EH (cell line): ENCODE measurements at places on chromosomes 5 and 9.
A peak's percentile ranks its signal among the peaks of the same experiment; 100 is the strongest.

DNA sequence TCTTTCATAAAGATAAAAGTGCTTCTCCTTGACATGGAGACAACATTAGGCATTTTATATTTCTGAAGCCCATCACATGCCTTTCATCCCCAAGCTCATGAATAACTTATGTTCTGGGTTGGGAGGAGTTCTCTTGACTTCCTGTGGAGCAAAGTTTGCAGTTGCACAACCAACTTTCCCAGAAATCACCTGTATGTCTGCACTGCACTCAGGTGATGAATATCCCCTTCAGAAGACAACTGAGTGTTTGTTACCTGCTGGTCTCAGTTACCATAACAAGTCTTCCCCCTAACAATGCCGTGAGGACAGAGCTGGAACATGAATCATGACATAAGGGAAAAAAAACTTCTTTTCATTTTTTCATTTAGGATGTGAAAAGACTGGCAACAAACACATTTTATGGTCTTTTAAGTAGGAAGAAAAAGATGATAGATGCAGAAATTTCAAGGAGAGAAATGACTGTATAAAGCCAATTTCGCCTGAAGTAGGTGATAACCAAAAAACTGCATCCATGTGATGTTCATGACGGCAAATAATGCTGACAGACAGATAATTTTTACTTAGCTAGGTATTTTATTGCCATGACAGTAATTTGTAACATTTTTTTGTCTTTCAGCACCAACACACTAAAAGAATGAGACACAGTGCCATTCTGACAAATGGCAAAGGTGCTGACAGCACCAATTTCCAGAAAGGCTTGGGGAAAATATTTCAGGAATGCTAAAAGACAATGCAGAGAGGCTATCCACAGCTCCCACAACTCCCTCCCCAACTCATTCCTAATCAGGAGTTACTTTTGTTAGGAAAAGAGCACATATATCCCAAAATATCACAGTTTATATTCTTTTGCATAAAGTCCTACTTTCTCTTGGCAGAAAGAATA, 656.3 kb downstream of the PRELID2 start:
- DNase-seq, result peak; percentile 59

GRCh38 chr9:109319017-109319625, 1.7 kb downstream of the EPB41L4B start:
- DNase-seq, result no peak

DNA sequence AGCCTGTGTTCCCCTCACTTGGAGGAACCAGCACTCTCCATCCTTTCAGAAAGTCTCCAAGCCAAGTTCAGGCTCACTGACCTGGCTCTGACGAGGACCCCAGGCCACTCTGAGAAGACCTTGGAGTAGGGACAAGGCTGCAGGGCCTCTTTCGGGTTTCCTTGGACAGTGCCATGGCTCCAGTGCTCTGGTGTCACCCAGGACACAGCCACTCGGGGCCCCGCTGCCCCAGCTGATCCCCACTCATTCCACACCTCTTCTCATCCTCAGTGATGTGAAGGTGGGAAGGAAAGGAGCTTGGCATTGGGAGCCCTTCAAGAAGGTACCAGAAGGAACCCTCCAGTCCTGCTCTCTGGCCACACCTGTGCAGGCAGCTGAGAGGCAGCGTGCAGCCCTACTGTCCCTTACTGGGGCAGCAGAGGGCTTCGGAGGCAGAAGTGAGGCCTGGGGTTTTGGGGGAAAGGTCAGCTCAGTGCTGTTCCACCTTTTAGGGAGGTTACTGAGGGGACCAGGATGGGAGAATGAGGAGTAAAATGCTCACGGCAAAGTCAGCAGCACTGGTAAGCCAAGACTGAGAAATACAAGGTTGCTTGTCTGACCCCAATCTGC, 4.7 kb upstream of the NUP214 start:
- no peak for DNase-seq

DNA sequence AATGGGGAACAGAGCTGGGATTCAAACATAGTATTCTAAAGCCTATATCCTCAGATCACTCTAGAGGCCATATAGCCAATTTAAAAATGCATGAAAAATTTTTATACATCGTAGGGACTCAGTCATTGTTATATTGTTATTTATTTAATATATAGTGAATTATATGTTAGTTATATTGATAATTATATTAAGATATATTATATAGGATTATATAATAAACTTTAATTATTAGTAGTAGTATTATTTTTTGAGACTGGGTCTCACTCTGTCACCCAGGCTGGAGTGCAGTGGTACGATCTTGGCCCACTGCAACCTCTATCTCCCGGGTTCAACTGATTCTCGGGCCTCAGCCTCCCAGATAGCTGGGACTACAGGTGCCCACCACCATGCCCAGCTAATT, 65.7 kb upstream of the DPYSL3 start:
- DNase-seq, result no peak

GRCh38 chr5:93622240-93622885, 39.3 kb downstream of the NR2F1 start:
- DNase-seq, result peak; percentile 50

- DNase-seq, result no peak
Measured at GRCh38 chr9:119834064-119834620, 464.9 kb upstream of the BRINP1 start.

DNA sequence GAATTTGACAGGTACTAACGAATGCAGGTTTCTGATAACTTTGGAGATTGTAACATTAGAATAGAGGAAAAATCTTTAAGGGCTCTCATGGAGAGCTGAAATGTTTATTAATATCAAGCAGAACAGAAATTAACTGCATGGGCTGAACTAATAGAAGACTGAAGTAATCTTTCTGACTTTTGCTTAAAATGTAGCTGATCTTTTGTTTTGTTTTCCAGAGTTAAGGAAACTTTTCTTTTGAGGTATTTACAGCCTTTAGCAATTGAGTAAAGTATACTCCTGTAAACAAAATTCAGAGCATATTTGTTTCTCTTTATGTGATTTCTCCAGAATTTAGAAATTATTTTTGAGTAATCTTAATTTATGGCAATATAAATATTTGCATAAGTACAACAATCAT, 43.9 kb downstream of the SHC3 start:
- no peak for DNase-seq

DNA sequence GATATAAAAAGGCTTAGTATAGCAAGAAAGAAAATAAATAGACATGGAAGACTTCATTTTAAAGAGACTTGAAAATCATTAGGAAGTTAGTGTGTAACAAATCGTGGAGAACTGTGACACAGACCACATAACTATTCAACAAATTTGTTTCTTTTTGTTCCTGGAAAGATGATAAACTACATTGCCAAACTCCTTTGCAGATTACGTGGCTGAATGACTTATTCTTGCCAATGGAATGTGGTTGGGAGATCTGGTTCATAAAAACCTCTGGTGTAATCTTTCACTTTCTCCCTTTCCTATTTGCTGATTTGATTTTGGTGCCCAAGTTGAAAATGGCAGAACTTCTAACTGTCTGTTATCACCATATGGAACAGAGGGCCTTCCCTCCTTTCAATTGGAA, 328.9 kb upstream of the MEF2C start:
- peak; percentile 64 for DNase-seq

GRCh38 chr5:101942321-101942882, 353.7 kb downstream of the SLCO4C1 start:
- peak; percentile 24 for DNase-seq

GRCh38 chr9:130042406-130042884, 544 bp downstream of the FNBP1 start:
- DNase-seq, result peak; percentile 34

- DNase-seq, result no peak
Measured at GRCh38 chr5:141484310-141484640, 555 bp upstream of the PCDHGC4 start.

DNA sequence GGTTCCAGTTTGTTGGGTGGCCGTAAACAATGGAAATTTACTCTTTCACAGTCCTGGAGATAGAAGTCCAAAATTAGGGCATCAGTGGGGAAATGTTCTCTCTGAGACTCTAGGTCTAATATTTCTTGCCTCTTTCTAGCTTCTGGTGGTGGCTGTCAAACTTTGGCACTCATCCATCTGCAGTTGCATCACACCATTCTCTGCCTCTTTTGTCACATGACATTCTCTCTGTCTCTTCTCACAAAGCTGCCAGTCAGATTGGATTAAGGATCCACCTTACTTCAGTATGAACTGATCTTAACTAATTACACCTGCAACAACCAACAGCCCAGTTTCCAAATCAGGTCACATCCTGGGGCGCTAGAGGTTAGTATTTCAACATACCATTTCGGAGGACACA, 222.9 kb upstream of the FTMT start:
- peak; percentile 1 for DNase-seq

DNA sequence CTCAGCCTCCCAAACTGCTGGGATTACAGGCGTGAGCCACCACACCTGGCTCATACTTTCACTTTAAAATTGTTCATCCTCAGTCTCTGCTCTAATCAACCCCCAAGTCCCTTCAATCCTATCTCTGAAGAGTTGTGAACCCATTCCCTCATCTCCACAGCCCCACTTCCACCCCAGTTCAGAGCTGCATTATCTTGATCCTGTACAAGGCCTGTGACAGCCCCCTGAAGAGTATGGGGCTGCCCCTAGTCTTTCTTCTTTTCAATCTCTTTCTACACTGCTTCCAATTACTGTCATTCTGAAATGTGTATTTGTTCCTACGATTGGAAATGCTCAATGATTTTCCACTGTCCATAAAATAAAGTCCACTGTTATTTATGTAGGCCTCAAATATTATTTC, 588.3 kb downstream of the RAB3C start:
- DNase-seq, result no peak

DNA sequence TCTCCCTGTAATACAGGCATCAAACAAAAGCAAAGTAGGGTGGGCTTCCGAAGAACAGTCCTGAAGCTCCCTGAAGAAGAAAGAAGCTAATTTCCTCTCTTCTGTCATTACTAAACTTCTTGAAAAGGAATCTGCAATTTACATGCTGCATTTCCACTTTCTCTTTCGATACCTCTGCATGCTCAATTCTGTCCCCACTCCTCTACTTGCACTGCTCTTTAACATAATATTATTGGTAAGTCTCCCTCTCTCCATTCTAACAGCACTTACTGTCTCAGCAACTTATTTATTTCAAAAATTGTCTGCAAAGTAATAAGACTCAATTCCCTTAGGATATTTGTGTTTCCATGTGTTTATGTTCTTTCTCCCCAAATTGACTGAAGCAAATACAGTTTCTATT, 3.9 kb upstream of the PLPP1 start:
- DNase-seq, result no peak

DNA sequence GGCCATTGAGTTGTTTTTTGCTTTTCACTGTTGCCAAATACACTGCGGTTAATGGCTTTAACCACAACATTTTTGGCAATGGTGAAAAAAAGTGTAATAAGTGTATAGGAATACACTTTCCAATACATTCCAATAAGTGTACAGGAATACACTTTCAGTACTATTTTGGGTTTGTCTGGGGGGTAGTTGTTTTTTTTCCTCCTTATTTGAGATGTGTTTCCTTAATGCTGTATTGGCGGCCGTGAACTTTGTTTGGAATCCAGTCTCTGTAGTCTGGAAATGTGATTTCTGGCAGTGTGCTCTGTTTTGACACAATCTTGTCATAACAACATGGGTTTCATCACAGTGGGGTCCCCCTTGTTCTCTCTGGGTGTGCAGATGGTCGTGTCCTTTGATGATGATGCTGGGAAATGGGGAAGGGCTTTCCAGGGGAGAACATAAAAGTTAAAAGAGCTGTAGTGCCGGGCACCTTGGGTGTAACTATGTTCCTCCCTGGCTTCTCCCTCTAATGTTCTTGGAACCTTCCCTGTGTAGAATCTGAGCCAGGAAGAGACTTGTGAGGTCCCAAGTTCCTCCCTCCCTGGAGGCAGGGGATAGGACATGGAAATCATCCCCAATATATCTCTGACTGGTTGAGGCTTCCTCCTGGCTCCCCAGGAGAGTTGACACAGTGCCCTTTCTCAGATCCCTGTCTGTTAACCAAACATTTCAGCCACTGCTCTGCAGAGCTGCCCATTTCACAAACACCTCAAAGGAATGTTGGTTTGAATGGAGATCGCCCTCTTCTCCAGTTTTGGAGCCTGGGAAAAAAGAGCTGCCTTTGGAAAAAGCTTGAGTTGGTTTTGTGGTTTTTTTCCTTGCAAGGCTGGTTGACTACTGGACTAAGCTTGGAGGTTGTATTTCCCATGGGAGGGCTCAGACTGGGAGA, 44.8 kb downstream of the RCL1 start:
- DNase-seq, result peak; percentile 99

- no peak for DNase-seq
Measured at GRCh38 chr9:107650995-107651394, 161.4 kb upstream of the KLF4 start.

DNA sequence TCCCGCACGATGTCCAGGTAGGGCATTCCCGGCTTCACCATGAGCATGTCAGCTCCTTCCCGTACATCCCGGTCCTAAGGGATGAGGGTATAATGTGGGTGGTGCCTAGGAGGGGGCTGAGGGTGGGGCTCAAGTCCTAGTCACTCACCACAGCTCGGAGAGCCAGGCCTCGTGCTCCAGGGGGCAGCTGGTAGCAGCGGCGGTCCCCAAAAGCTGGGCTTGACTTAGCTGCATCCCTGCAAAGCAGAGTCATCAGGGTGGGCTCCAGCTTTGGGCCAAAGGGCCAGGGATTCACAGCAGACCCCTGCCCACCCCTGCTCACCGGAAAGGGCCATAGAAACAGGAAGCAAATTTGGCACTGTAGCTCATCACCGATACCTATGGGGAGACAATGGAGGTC, 11.6 kb downstream of the ALAD start:
- no peak for DNase-seq

DNA sequence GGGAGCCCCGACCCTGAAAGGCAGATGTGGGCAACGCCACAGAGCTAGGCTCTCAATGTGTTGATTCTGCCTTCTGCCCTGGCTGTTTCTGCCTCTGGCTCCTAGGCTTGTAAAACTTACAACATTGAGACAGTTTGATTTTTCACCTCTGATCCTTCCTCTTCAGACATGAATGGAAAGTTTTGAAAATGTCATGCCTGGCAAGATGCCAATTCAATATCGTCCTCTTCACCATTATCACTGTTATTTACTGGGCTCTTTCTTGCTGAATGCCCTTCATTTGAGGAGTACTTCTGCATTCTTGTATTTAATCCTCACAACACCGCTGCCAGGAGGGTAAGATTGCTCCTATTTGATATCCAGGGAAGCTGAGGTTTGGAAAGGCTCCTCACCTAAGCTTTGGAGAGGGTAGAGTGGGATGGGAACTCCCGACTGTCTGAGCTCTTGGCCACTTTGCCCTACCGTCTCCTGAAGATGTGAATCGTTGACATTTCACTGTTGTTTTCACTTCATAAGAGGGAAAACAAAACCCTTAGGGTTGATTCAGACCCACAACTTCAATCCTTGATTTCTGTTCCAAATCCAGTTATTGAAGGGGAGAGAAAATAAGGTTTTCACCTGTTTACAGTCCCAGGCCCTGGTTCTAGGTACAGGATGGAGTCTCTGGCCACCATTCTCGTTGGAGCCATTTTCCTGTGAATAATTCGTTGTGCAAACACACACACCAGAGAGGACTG, 12.7 kb upstream of the FGF1 start:
- no peak for DNase-seq

- no peak for DNase-seq
Measured at GRCh38 chr9:93582115-93582514, 5.7 kb downstream of the PHF2 start.

GRCh38 chr5:153267506-153267905, 223.0 kb upstream of the GRIA1 start:
- no peak for DNase-seq

- no peak for DNase-seq
Measured at GRCh38 chr5:55021410-55021809, 2.6 kb upstream of the GZMK start.

- DNase-seq, result no peak
Measured at GRCh38 chr5:141919218-141920119, 4.2 kb upstream of the DELE1 start.

GRCh38 chr5:104699438-104699837, 1136.8 kb upstream of the NUDT12 start:
- DNase-seq, result no peak

GRCh38 chr5:125696762-125697161, 726.4 kb upstream of the GRAMD2B start:
- DNase-seq, result peak; percentile 32
